Stimulated activated CD4-positive, alpha-beta T cell treated with anti-CD3 and anti-CD28 coated beads, Interleukin-12 subunit alpha, Interleukin-12 subunit beta, amount 100 ng/mL, for 48 hours (primary cell): ENCODE measurements at places on chromosomes 1 and 21.

DNA sequence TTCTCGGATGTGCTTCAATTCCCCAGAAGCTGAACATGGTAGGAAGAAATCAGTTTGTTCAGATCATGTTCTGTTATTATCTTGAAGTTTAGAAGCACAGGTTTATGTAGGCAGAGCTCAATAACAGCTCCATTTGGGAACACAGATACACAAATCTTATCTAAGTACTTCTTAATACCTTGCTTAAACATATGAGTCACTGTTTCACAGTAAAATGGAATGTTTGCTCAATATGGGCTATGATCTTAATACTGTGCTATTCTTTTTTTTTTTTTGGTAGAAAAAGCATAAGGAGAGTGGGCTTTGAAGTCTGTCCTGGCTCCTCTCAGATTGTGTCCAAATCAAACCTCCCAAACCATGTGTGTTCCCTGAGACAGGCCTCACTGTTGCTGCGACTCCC, 13.4 kb downstream of the PROK1 start:
- no peak for DNase-seq

- DNase-seq: no peak
Measured at GRCh38 chr21:44478124-44478800, 23.0 kb downstream of the LRRC3 start.

DNA sequence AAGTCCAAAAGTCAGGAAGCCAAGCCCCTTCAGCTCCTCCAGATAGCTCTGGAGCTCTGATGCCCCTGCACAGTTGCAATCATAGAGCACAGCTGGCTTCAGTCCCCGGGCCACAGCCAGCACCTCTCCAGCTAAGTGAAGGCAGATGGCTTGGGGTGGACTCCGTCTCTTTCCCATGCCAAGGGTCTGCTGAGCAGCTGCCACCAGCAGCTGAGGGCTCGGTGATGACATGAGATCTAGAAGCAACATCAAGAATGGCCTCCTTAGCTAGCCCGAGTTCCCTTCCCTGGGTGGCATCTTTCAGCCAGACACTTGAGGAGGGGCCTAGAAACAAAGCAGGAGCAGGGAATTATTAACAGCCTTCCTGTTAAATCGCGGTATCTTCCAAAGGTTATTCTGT, 973 bp downstream of the C1orf74 start:
- DNase-seq: no peak

GRCh38 chr1:24695202-24695974, 49.9 kb upstream of the CLIC4 start:
- DNase-seq: no peak

GRCh38 chr1:75996196-75996595, 64.0 kb upstream of the ASB17 start:
- no peak for DNase-seq

DNA sequence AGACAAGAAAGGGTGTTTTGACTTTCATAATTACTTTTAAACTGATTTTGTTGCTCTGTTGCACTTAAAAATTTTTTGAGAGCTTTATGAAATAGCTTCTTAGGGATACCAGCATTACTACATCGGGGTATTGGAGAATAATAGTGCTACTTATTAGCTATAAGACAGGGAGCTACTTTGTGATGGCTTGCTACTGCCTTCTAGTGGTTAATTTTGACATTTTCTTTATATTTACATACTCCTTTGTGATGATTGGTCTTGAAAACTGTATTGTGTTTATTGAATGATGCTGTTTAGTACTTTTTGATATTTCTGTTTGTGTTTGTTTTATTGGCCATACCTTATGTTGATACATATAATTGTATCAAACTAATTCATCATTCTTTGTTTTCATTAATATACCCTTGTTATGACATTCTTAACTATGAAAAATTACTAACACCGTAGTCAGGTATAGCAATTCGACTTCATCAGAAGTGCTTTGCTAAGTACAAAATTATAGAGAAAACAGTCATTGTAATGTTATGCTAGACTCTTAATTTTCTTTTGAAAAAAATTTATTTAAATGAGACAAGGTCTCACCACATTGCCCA, 85.5 kb downstream of the CLIC4 start:
- no peak for DNase-seq

DNA sequence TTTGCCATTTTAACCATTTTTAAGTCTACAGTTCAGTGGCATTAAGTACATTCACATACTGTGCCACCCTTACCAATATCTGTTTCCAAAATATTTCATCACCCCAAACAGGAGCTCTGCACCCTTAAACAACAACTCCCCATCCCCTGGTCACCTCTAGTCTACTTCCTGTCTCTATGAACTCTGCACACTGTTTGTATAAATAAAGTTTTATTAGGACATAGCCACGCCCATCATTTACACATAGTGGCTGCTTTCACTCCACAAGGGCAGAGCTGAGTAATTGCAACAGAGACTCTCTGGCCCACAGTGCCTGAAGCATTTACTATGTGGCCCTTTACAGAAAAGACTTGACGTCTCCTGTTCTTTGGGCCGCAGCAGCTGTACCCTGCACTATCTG, 30.1 kb downstream of the KCNAB2 start:
- no peak for DNase-seq

- no peak for DNase-seq
Measured at GRCh38 chr1:242128951-242129502, 130.1 kb upstream of the MAP1LC3C start.

DNA sequence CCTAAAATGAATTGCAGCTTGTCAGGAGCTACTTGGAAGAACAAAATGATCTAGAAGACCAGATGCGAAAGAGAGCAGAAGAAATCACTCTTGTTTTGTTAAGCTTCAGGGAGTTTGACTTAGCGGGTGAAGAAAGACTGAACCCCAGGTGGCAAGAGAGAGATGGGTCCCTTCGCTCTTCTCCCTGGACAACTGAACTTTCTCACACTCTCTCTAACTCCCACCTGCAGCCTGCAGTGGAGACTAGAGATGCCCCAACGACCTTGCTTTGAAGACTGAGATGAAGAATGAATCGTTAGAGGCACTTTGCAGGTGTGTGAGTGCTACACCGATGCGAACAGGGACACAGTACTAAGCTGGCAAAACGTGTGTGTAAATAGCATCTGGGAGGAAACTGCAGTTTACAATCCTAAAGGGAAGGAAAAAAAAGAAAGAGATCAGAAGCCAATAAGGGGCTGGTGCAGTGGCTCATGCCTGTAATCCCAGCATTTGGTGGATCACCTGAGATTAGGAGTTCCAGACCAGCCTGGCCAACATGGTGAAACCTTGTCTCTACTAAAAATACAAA, 64.5 kb upstream of the LYST start:
- DNase-seq: no peak

DNA sequence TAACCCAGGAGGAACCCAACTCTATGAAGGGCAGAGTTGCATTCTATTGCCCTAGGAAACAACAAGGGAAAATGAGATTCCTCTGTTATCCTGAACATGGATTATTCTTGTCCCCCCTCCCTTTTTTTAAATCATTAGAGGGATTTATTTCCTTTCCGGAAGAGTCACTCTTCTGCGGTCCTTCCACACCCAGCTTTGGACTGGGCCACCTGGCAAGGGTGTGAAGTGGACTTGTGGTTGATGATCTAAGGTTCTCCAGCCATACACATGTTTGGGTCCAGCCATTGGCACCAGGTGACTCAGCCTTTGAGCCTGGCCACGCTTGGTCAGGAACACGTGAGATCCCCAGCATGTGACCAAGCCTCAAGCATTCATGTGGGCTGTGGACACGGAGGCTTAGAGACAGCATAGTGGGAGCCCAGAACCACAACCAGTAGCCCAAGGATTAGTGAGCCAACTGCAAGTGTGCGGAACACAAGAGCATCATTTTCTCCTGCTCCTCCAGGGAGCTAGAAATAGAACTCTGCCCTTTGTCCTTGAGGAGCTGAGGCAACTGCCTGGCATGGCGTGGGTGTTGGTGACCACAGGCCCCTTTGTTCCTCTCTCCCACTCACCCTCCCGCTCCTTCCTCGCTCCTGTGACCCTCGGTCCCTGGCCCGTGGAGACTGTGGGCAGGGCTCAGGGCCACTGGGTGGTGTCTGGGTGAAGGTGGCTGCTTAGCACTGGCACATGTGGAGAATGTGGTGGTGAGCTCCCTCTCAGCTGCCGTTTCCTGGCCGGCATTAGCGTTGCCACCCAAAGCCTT, 50.1 kb downstream of the NENF start:
- DNase-seq: no peak

DNA sequence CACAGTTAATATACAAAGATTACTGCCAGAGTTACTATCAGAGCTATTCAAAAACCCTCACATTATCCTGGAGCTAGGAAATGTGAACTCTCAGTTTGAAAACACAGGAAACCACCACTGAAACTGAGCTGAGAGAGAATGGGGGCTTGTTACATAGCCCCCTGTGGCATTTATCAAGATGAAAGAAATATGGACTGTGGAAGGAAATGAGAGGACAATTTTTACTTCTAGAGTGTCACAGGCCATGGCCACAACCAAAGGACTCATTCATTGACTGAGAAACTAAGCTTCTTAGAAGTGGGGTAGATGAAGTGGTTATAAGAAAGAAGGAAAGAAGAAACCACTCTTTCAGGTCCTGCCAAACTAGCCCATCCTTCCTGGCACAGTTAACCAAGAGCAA, 25.3 kb downstream of the DSTYK start:
- DNase-seq: no peak

GRCh38 chr1:230176871-230177411, 109.9 kb downstream of the GALNT2 start:
- DNase-seq: no peak

GRCh38 chr1:40784141-40784770, 669 bp downstream of the KCNQ4 start:
- no peak for DNase-seq
